ENCODE measurements at places on chromosomes 2 and 18. TPM values are rescaled to one million over a fixed set of nuclear protein-coding genes. Genes with fewer than 3 reads are reported as not detected.

DNA sequence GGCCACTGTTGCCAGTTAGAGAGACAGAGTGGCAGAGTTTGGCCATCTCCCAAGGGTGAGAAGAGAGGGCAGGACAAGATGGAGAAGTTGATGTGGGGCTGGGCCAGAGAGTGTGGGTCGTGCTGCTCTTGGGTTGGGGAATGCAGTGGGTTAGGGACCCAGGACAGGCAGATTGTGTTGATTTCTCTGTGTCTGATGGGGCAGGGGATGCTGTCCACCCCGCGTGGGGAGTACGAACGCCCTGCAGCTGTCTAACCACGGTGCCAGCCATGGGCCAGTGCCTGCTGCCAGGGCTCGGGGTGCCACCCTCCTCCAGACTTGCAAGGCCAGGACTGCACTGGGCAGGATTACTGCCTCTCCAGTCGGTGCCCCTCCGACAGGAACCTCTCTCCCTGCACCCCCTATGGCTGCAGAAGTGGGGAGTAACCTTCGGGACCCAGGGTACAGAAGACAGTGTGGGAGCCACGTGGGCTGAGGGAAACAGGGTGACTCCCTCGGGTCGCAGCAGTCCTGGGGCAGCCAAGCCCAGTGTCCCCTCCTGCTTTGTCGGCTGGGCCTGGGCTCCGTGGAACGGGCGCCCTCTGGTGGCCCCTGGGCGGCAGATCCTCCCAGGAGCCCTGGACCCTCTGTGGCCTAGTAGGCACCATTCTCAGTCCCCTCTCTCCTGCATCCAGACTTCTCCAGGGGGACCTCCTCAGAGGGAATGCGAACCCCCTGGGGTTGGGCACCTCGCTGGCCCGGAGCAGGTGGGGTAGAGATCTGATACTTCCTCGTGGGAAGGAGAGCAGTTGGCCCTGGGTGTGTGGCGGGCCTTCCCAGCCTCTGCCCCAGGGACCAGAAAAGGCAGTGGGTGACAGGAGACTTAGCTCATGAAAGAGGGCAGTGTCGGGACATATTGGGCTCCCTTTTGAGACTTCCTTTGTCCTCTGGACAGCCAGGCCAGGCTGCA is 2.7 kb downstream of the GPC1 start:
- no peak for DNase-seq

- DNase-seq = no peak
Observed at GRCh38 chr2:11722292-11723060, 24.0 kb upstream of the LPIN1 start.

Gene FAP
- total RNA-seq = 21.3 TPM

DNA sequence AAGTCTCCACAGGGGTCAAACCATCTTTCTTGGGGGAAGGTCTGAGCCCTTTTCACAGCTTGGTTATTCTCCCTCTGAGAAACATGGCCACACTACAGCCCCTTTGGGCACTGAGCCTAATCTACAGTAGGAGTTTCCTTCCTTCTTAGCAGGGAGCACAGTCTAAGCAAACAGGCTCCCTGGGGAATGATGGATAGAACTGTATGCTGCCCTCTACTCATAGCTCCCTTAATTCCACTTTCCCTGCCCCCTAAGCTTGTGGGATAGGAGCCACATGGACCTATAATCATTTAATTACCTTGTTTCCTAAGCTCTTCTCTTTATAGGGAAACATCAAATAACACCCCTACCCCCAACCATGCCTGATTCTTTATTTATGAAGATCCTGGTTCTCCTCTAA is 442.1 kb upstream of the MEX3C start:
- no peak for DNase-seq

Gene CABLES1
- total RNA-seq = 28.7 TPM

DNA sequence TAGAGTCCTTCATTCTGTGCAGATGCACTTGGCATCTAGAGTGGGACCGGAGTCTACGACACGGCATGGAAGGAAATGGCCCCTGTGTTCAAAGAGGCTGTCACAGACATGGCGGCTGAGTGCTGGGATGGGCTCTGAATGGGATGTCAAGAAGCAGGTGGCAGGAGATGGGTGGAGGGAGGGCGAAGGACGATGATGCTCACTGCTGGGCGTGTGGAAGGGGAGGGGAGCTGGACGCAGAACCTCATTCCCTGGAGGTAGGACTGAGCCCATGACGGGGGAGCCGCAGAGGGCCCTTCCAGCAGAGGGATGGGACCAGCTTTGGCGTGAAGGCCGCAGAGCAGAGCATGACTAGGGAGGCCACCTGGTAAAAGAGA is 18.8 kb upstream of the ALPI start:
- no peak for DNase-seq

- no peak for DNase-seq
Observed at GRCh38 chr2:42793334-42794270, 1.2 kb upstream of the HAAO start.

Gene DYNC2LI1
- 41.6 TPM for total RNA-seq

Gene CCDC68
- total RNA-seq = 18.4 TPM

- DNase-seq = no peak
Observed at GRCh38 chr2:118705032-118705431, 142.4 kb downstream of the EN1 start.

DNA sequence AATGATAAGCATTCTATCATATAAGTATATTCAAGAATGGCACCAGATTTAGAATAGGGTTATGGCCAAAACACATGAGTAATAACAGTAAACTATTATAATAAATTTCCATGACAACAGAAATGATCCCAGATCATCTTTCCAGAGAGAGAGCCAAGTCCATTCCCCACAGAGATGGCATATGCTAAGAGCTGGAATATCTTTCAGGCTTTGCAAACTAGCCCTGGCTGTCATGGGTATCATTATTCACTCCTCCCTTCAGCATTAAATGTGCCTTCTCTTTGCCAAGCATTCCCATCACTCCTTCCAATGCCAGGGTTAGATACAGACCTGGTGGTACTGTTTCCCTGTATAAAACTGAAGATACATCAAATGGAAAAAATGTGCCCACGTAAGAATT is 10.9 kb downstream of the FEZ2 start:
- DNase-seq = no peak

DNA sequence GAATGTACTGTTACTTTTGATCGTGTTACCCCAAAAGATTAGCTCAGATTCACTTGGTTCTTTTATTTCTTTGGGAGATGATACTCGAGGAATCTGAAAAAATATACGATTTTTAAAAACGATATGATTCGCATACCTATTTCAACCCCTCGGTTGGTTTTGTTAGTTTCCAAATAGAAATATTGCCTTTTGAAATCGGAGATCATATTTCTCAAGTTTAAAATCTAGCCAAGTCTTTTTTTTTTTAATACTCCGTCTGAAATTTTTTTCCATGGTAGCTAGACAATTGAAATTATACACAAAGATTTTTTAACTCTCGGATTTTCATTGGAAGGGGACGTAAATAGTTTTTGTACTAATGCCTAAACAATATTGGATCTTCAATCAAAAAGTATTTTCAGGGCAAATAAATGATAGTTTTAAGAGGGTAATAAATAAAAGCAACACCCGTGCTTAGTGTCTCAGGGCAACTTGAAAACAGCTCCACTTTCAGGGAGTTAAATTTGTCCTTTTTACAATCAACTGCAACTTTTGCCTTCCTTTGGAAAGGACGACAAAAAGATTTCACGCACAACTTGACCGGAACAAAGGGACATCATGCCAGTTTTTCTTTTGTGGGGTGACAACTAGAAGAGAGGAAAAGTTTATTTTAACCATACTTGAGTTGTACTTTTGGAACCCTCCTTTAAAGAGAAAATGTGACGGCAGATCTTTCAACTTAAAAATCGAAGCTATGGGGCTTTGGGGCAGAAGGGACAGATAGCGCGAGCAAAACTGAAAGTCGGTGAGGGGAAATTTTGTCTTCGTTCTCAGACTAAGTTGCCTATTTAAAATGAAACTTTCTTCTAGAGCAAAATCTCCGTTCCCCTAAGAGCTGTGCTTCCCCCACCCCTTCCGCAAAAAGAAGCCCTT is 5.8 kb upstream of the ONECUT2 start:
- DNase-seq = no peak

Gene SOX11
- not detected for total RNA-seq

Gene SKA1
- not detected for total RNA-seq

DNA sequence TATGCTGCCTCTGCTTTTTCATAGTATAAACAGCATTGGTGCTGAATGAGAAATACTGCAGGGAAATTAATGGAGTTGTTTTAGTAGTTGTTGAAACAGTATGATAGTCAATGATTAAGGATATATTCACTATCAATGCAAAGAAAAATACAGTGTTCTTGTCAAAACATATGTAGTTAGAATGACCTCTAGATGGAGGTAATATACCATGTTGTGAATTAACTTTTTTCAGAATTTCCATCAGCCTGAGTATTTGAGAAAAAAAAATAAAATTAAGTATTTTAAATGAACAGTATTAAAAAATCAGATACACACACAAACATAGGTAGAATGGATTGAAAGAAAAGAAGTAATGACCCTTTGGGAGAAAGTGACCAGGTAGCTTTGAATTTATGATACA is 59.5 kb downstream of the RMDN2 start:
- DNase-seq = no peak

DNA sequence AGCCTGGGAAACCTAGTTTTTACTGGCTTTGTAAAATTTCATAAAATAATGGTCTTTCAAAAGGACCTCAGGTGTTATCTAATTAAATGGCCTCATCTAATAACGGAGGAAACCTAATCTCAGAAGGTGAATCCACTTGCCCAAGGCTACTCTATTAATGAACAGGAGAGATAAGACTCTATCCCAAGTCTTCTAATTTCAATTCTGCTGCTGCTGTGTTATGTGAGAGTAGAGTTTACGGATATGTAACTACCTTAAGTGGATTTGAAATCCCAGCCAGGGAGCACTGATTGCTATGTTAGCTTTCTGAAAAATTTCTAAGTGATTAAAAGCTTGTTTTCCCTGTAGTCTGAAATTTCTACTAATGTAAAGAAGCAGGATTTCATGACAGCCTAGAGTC is 17.2 kb upstream of the ADCY3 start:
- DNase-seq = no peak

GRCh38 chr18:26442126-26442525 is 106.2 kb downstream of the KCTD1 start:
- DNase-seq = no peak

Gene ASIC4
- 0.41 TPM for total RNA-seq

DNA sequence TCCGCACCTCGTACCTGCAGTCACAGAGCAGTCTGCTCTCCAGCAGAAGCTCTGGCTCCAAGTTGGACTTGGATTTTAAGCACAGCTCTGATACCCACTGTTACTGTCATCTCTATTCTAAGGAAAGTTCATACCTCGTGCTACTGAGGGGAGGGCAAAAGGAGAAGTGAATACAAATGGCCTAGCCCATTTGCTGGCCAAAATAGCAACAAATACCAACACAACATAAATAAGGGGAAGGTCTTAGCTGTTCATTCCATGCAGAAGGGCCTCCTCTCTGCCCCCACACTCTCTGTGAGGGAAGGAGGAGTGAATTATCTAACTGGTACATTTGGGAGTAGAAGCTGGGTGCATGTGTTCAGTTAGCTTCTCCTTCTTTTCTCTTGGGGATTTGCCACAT is 739.4 kb upstream of the RAB6C start:
- DNase-seq = no peak

GRCh38 chr2:160509016-160509415 is 15.4 kb upstream of the RBMS1 start:
- no peak for DNase-seq

All from thoracic aorta (tissue), 2 donors.